Kidney (tissue), 22 donors: ENCODE measurements at places on chromosomes 4 and X. TPM values are rescaled to one million over a fixed set of nuclear protein-coding genes. Genes with fewer than 3 reads are reported as not detected.

GRCh38 chrX:1871887-1872286 is 257.0 kb downstream of the ASMT start:
- DNase-seq: no peak
- no peak overlapping the region for H3K4me3 ChIP-seq
- no peaks in the 10 kb centered on the region for H3K4me1 ChIP-seq
- no peak overlapping the region for H3K27ac ChIP-seq

- no peak overlapping the region for H3K27ac ChIP-seq
- no peak overlapping the region for H3K4me3 ChIP-seq
- H3K4me1 ChIP-seq: no peaks in the 10 kb centered on the region
- no peaks in the 10 kb centered on the region for H3K36me3 ChIP-seq
- no peaks in the 10 kb centered on the region for H3K27me3 ChIP-seq
- no peak for DNase-seq
These were observed 77.6 kb downstream of the NAT8L start for GRCh38 chr4:2136726-2137125.

The NKAP gene
- total RNA-seq: 7.7 TPM

The SSX1 gene
- not detected for total RNA-seq

DNA sequence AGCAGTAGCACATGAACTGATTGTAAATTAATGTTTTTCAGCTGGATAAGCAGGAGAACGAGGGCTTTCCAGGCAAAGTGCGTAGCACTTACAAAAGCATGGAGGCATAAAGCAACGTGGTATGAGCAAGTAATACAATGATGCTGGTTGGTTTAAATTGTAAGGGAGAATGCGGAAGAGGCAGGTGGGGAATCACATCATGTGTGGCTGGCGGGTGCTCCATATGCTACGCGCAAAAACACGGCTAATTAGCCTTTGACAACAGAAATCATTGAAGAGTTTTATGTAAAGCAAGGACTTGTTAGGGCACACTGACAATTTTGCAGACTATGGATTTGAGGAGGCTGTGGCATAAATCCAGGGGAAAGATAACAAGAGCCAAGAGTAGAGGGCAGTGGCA is 14.6 kb downstream of the SYTL4 start:
- H3K36me3 ChIP-seq: no peaks in the 10 kb centered on the region
- H3K4me3 ChIP-seq: no peak overlapping the region
- no peak for DNase-seq

GRCh38 chrX:95071621-95072020 is 1397.6 kb downstream of the FAM133A start:
- no peak overlapping the region for H3K4me3 ChIP-seq
- no peaks in the 10 kb centered on the region for H3K36me3 ChIP-seq
- no peaks in the 10 kb centered on the region for H3K4me1 ChIP-seq
- H3K27ac ChIP-seq: no peak overlapping the region
- DNase-seq: no peak

DNA sequence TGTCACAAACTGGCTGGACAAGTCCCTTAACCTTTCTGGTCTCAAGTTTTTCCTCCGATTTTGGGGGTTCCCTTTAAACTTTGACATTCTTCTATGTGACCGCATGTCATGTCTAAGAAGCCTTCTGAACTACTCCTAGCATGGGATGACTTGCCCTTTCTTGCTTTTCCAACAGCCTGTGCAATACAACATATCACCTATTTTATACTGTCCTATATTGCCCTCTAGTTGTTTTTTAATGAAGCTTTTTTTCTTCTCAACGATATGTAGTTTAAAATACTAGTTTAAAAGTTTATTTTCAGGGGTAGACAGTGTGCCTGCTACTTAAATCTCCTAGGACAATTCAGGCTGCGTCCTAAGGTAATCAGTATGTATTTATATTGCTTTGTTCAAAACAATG is 1.0 kb upstream of the IGBP1 start:
- no peaks in the 10 kb centered on the region for H3K27me3 ChIP-seq
- no peak for DNase-seq
- no peak overlapping the region for H3K4me3 ChIP-seq
- no peak overlapping the region for H3K27ac ChIP-seq
- no peaks in the 10 kb centered on the region for H3K4me1 ChIP-seq

DNA sequence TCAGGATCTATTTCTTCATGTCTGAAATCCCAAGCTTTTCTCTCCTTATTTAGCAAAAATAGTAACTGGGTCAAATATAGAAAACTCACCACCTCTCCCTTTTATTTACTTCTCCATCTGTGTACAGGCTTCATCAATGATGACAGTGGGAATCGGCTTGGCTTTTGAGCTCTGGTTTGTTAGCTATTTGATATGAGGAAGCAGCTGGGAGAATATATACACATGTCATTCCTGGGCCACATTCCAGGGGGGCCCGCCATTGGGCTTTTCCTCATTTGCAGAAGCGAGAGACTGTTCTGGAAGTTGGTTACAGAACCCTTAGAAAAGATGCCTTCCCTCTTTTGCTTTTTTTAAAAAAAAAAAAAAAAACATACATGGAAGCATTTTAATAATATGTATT is 107.4 kb upstream of the F9 start:
- no peaks in the 10 kb centered on the region for H3K27me3 ChIP-seq
- H3K36me3 ChIP-seq: no peaks in the 10 kb centered on the region
- H3K27ac ChIP-seq: no peak overlapping the region
